ENCODE measurements at places on chromosomes 4 and X.

DNA sequence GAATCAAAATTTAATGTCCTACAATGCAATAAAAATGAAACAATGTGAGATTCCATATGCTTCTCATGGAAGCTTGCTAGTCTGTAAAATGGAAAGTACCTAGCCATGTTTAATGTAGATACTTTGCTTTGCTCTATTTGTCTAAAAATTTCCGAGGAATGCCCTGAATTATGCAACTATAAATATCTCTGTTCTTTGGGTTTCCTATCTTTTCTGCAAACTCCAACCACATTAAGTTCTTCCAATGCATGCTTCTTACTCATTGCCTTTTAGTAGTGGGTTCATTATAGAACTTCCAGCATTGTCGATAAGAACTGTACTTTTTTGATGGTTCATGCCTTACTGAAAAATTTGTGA, 178.3 kb downstream of the RASL11B start:
- no peak for DNase-seq

DNA sequence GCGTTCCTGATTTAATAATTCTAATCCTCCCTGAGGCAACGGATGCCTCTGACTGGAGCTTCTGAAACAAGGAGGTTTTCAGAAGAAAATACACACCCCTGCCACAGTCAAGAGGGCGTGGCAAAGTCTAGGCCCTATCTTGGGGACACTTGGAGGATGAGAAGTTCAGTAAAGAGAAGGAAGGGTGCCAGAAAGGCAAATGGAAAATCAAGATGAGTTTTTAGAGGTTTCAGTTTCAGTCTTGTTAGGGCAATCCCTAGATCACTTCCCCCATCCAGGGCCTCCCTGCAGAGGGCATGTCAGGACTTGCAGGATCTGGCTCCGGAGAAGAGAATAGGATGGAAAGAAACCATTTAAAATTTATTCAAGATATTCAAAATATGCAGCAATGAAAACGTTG, 28.5 kb upstream of the FGF2 start:
- DNase-seq: no peak

- DNase-seq: no peak
These were observed 2.2 kb upstream of the MSANTD1 start for GRCh38 chr4:3246458-3247398.

DNA sequence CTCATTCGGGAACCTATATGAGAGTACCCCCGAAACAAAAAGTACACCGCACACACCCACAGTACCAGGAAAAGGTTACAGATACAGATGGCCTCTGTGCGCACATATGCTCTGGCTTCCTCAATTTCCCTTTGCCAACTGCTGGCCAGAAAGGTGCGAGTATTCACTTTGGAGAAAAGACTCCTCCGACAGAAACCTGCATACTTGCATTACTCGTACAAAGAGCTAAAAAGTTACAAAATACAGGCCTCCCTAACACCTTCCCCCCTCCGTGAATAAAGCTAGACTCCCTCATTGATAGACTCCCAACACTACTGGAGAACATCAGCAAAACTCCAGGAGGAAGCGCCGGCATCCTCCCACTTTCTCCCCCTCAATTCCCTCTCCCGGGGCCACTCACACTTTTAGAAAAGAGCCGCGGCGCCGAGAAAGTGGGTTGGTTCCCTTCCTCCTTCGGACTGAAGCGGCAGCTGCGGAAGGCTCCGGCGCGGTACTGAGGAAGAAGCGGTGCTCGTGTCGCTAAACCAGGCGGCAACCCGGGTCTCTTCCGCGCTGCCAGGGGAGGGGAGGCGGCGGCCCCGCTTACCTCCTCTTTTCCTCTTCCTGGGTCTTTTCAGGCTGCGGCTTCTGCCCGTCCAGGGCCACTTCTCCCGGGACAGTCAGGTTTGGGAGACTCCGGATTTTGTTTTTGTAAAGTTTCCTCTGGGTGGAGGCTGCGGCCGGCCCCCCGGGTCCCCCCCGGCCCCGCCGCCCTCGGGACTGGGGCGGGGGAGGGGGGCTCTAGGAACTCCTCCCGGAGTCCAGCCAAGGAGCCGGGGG, 1.1 kb downstream of the FBXW7 start:
- DNase-seq: peak; percentile 37

DNA sequence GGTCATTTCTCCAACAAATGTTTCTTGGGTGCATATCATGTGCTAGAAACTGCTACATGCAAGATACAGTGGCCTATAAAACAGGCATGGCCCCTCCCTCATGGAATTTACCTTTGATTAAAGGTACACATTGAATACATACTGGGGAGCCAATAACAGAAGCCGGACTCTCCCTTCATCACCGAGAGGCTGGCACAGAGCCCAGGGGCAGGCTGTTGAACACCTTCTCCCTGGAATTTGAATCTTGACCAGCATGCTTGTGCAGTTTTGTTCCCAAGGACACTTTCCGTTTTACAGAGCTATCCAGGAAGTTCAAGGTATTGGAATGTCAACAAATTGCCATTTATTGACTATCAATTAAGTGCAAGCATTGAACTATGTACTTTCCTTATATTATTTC, 33.2 kb downstream of the PPARGC1A start:
- DNase-seq: no peak

- DNase-seq: no peak
These were observed 77.1 kb downstream of the EIF4E start for GRCh38 chr4:98851806-98852205.
